NB4 (cell line): ENCODE measurements at places on chromosomes 7 and 10.

DNA sequence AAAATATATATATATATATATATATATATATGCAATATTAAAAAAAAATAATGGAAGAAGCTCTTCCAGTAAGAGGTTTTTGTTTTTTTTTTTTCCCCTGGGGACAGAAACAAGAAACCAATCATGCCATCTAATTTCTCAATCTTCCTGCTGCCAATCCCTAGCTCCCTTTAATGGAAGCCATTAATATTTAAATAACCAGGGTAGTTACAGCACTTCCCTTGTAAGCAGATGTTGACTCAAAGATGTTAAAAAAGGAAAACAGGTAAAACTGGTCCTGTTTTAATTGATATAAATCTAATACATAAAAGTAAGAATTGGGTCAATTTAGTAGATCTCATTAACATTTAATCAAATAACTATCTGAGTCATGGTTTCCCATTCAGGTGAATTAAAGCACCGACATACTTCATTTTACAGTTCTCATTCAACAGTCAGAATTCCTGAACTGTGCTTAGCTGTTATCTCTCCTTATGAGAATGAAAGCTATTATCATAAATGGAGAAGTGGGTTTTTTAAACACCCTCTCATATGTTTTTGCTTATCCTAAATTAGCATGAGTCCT is 22.6 kb downstream of the CPVL start:
- no peak for DNase-seq

- no peak for DNase-seq
These were observed 120.2 kb upstream of the SP8 start for GRCh38 chr7:20906801-20907453.

- no peak for DNase-seq
These were observed 803.5 kb downstream of the MAGI2 start for GRCh38 chr7:78649976-78650375.

GRCh38 chr7:130960208-130960988 is 226.4 kb upstream of the KLF14 start:
- DNase-seq: peak; percentile 94

DNA sequence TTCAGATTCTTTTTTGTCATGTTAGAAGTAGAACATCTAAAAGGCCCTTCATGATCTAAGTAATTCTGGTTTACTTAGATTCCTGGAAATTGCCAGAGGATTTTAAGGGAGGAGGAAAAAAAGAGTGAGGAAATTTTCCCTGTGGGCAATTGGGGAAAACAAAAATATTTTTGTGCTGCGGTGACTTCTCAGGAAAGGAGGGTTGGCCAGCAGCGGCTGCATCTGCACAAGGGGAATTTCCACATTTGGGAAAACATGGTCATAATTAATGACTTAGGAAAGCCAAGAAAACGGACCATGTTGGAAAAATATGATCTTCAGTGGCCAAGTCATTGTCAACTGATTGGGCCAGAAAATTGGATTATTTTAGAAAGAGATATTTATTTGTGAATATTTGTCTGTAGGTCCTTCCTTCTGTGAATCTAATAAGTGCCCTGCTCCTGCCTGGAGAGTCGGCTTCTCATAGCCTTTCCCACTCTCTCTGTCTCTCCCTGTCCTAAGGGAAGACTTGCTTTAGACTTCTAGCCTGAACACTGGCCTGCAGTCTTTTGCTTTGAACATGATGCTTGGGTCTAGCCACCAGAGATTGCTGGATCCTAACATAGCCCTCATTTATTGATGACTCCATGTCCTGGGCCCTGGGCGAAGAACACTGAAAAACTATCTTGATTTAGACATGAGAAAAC is 124.2 kb upstream of the MKLN1 start:
- DNase-seq: no peak

GRCh38 chr7:26447116-26447515 is 155.5 kb downstream of the SNX10 start:
- DNase-seq: no peak

DNA sequence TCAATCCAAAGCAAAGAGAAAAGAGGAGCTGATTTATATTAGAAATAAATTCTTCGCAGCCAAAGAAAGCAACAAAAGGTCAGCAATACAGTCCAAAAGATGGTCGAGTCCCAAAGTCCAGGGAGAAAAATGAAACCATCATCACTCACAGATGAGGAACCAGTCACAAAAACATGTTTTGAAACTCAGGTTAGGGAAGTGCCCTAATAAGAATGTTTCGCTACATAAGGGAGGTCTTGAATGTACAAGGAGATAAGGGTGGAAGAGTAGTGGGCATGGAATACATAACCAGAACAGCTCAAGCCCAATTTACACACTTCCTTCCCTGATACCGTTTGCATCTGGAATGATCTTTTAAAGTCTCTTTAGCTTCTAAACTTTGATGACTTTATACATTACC is 53.6 kb downstream of the VPS41 start:
- no peak for DNase-seq

GRCh38 chr7:76048668-76048988 is 722 bp downstream of the MDH2 start:
- DNase-seq: no peak

- DNase-seq: no peak
These were observed 126.1 kb upstream of the FRMD4A start for GRCh38 chr10:14456870-14457266.
